Activated T-cell treated with anti-CD3 and anti-CD28 coated beads for 4 hours (primary cell): ENCODE measurements at places on chromosomes 4 and X.

DNA sequence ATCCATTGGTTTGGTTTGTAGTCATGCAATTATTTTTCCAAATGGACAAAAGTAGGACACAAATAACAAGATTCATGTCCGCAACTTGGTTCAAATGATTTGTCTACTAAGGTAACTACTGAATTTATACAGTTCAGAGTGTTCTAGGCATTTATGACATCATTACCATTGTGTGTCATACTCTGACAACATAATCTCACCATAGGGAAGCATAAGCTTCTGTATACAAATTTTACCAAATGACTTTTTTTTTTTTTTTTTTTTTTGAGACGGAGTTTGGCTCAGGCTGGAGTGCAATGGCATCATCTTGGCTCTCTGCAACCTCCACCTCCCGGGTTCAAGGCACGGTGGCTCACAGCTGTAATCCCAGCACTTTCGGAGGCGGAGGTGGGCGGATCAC is at the start of gene CXorf66:
TSS of gene CXorf66 (minus strand) at position 101 of the 400 bp plus-strand sequence. CDS start at position 76, 25 bp downstream.
- no peak for DNase-seq

GRCh38 chr4:138901177-138901576 is 114.4 kb upstream of the NOCT start:
- DNase-seq, result no peak

GRCh38 chrX:41475191-41475590 is 28.0 kb downstream of the NYX start:
- DNase-seq, result no peak

DNA sequence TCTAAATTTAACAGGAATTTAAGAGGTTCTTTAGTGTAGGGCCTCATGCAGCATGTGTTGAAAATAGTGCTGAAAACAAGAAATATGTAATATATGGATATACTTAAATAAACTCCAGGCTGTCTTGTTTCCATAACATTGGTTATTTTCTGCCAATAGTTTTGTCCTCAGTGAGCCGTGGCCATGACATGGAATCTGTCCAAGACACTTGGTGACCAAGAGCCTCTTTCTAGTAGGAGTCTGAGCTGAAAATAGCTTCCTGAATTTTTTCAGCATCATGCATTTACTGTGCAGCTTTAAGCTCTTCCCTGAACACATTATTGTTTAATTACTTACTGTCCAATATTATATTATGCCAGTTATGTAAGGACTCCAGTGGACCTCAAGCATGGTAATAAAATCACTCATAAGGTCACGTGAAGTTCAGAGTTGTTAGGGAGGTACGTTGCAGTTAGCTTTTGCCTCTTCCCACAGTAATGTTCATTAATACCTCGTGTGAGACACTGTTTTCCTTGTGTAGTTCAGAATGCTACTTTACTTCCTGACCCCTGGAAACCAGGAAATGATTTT is 488.2 kb downstream of the GRID2 start:
- DNase-seq, result no peak

- DNase-seq, result no peak
These were observed 173.5 kb downstream of the DCLK2 start for GRCh38 chr4:150251752-150252190.

GRCh38 chr4:115332078-115332477 is 218.7 kb upstream of the NDST4 start:
- DNase-seq, result no peak

DNA sequence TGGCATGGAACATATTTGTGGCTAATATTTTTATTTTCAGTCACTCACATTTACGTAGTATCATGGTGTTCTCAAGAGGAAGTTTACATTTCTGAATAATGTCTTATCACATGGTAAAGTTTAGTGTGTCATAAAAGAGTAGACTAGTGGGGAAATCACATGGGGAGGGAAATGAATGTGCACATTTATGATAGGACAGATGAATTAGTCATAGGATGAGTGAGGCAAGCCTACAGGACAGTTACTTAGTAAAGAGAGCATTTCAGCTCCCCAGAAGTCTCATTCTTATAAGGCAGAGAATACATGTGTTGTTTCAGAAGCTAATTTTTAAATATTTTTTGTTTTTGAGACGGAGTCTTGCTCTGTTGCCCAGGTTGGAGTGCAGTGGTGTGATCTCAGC is 6.2 kb downstream of the GK start:
- DNase-seq, result no peak

DNA sequence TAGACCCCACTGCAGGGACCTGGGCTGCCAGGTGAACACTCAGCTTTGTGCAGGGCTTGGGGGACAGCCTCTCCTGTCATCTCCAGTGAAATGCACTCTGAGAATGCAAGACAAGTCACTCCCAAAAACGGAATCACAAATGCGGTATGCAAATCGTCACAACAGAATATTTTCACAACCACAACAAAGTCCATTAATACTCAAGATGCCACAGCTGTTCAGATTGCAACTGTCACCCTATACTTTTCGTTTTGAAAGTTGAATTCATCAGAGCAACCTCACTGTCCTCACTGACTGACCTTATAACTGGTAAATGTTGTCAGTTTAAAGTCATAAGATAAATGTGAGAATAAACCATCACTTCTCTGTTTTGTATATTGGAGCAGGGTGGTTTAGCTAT is 16.6 kb downstream of the JAKMIP1 start:
- no peak for DNase-seq

DNA sequence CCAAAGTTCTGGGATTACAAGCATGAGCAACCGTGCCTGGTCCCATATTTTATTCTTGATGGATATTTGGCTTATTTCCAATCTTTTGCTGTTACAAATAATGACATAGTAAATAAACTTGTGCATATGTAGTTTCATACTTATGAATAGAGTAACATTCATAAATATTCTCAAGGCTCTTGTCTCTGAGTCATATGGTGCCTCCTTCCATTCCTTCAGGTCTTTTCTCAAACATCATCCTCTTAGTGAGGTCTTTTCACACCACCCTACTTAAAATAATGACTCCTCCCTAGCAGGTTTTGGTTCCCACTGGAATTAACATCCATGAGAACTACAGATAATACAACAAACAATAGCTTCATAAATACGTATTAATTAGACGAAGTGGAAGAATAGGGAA is 416.6 kb downstream of the IQCM start:
- no peak for DNase-seq

GRCh38 chr4:52126966-52127365 is 75.9 kb downstream of the SPATA18 start:
- no peak for DNase-seq

DNA sequence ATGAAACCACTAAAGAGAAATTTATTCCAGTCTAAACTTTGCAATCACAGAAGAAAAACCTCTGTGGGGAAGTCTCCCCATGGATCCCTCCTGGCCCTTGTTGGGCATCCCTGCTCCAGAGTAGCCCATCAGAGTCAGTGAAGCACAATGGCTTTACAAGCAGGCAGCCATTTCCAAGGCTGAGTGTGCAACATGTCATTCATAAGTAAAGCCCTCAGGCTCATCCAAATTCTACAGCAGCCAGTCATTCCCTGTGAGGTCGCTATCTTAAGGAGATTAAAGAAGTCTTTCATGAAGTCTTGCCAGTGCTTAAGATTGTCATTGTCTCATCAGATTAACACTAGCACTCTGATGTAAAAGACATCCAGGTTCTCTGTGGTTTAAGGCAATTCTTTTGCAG is 17.0 kb upstream of the MAPK10 start:
- DNase-seq, result no peak

GRCh38 chr4:114021451-114021850 is 42.0 kb upstream of the ARSJ start:
- no peak for DNase-seq
